ENCODE measurements at places on chromosomes 1 and 21. TPM values are rescaled to one million over a fixed set of nuclear protein-coding genes. Genes with fewer than 3 reads are reported as not detected.
A peak's percentile ranks its signal among the peaks of the same experiment; 100 is the strongest.

- no peak for DNase-seq
Measured at GRCh38 chr1:202765721-202766120, 42.5 kb downstream of the KDM5B start.

The LCE1A gene
- not detected for total RNA-seq

- DNase-seq = no peak
Measured at GRCh38 chr1:237640966-237641365, 249.8 kb downstream of the ZP4 start.

DNA sequence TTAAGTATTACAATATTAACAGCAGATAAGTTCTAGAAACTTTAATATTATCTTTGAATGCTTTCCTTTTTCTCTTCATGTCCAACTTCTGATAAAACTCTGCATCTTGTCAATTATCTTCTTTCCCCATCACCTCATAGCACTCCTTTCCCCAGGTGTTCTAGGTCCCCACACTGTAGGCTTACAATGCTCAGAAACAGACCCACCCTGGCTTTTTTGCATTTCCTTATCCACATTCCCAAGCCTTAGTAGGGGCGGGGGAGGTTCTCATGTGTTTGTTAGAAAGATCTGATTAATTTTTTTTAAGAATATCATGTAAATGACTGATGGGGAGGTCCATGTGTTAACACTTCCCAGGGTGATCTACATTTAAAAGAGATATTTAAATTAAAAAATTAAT is 63.9 kb downstream of the PLPPR4 start:
- DNase-seq = no peak

DNA sequence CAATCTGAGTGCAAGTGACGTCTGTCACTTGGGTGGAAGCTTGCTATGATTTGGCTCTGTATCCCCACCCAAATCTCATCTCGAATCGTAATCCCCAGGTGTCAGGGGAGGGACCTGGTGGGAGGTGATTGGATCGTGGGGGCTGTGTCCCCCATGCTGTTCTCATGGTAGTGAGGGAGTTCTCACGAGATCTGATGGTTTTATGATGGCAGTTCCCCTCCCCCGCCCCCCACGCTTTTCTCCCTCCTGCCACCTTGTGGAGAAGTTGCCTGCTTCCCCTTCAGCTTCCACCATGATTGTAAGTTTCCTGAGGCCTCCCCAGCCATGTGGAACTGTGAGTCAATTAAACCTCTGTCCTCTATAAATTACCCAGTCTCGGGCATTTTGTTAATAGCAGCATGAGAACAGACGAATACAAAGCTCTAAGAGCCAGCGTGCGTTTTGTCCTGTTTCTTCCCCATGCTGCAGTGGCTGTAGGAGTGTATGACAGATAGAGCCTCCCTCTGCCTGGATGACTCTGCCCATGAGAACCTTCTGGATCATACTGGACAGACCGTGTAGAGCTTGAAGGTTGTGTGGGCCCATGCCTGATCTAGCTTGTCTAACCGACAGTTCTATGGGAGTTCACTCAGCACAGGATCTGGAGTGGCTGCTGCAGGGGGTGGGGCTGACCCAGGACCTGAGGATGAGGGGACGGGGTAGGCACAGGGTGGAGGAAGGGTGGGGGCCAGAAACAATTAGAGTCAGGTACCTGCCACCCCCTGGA is 139.7 kb upstream of the ERRFI1 start:
- DNase-seq = peak; percentile 25

DNA sequence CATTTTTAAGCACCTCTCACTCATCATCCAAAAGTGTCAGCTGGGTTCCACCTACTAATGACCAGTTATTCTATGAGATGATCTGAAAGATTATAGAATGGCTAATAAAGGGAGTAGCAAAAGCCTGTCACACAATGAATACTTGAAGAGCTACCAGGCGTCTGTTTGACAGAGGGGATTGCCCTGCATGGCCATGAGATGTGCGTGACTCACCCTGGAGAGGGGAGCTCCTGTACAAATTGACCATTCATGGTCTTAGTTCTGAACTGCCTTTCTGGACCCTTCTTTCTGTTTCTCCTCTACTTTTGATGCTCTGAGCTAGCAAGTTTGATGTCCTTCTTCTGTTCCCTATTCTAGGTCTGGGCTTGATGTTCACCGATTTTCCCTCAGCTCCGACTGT is 85.2 kb upstream of the ABCD3 start:
- DNase-seq = no peak

The TAS1R1 gene
- total RNA-seq = not detected

DNA sequence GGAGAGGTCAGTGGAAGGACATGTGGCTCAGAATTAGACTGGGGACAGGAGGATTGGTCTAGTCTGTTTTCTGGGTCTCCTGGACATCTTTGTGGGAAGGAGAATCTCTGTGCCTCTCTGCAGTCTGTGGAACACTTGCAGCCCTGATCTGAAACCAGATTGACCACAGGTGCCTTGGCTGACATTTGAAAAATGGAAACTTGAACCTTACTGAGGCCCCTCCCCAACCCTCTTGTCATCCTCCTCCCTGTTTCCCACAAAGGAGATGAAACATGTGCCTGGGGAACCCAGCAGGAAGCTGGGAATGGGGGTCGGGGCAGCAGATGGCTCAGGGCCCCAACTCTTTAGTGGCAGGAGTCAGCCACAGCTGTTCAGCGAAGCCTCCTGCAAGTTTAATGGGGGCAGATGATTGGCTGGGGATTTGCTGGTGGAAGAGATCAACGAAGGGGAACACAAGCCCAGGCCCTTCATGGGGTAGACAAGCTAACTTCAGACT is 18.1 kb downstream of the VASH2 start:
- DNase-seq = no peak

The ASCL5 gene
- not detected for total RNA-seq

DNA sequence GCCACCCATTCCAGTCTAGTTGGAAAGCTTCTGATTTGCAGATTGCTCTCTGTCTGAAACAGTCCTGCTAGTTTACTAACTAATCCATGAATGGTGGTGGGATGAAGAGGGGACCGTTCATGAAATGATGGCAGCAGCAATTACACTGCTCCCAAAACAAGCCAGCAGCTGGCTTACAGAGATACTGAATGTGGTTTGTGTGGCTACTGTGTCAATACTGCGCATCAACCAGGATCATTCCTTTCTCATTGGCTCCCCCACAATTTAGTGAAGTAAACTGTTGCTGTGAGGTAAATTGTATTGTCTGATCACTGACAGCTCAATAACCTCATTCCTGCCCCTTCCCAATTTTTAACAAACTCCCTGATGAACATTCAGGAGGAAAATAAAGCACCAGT is 191.3 kb upstream of the LMO4 start:
- no peak for DNase-seq

The CLCA2 gene
- total RNA-seq = not detected

The B4GALT2 gene
- total RNA-seq = 59.3 TPM

DNA sequence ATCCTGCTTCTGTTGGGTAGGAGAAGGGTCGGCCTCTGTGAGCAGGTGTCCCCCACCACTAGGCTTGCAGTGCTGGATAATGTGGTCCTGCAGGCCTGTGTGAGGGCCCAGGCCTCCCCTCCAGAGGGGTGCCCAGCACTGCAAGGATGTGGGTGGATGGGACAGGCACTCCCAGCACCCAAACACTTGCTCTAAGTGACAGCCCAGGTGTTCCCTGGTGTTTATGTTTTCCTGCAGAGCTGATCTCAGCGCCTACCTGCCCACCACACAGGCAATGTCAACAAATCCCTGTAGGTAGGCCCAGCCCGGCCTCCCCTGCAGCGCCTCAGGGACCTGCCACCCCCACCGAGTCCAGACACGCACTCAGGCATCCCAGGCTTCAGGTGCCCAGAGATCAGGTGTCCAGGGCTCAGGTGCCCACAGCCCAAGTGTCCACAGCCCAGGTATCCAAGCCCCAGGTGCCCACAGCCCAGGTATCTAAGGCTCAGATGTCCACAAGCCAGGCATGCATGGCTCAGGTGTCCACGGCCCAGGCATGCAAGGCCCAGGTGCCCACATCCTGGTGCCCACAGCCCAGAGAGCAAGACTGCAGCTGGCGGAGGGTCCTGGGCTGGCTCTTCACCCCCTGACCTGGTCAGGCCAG is 59.2 kb downstream of the WNT9A start:
- no peak for DNase-seq

GRCh38 chr21:27505516-27505915 is 538.6 kb upstream of the ADAMTS5 start:
- DNase-seq = no peak

The VAV3 gene
- total RNA-seq = 19.5 TPM

DNA sequence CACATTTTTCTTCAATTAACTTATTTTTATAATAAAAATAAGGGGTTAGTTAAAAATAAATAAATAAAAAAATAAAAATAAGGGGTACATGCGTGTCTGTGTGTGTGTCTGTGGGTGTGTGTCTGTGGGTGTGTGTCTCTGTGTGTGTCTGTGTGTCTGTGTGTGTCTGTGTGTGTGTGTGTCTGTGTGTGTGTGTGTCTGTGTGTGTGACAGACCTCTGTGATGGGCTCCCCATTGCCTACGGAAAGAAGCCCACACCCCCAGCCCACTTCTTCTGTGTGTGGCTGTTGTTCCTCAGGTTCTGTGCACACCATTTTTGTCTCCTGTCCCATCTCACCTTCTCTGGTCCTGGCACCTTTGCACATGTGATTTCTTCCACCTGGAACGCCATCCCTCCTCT is 9.9 kb downstream of the PHLDA3 start:
- no peak for DNase-seq

DNA sequence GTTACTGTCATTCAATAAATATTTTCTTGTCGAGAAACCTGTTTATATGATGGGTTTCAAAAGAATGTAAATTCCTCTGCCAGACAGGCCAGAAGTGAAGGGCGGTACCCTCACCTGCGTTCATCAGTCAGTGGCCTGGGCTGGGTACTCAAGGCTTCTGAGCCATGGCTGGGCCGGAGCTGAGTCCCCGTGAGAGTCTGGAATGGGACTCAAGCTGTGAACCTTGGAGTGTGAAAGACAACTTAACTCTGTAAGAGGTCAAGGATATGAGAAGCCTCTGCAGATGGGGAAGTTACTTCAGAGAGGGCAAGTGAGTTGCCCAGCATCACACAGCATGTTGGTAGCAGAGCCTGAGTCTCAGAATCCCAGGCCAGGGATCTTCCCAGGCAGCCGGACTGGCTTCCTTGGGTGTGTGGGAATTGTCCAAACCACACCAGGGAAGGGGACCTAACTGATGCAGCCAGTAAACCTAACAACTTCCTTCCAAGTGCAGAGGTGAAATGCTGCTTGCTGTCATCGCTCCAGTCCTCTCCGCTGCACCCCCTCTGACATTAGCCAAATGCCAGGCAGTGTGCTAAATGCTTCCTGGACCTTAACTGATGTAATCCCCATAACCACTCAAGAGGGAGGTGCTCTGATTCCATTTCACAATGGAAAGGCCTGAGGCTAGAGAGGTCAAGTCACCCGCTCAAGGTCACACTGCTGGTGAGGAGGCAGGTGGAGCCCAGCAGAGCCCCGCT is 4.8 kb downstream of the DISP3 start:
- no peak for DNase-seq

GRCh38 chr1:21848524-21849174 is 36.6 kb downstream of the LDLRAD2 start:
- no peak for DNase-seq

DNA sequence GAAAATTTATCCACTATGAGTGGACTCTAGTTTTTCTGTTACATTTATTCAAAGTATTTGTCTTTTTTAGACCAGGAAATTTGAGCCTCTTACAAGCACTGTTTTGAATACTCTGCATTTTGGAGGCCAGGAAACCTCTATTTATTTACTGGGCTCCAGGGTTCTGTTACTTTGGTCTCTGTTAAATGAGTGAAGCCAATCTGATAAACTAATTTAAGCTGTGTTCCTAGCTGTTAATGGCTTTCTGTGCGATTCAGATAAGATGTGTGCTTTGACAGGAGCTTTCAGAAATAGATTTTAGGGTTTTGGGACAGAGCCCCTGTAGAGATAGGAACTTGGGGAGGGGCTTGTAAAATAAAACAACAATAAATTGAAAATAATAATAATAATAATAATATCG is 23.9 kb downstream of the ACKR1 start:
- DNase-seq = no peak

The ORC1 gene
- 3.1 TPM for total RNA-seq

The HTR6 gene
- 0.09 TPM for total RNA-seq

DNA sequence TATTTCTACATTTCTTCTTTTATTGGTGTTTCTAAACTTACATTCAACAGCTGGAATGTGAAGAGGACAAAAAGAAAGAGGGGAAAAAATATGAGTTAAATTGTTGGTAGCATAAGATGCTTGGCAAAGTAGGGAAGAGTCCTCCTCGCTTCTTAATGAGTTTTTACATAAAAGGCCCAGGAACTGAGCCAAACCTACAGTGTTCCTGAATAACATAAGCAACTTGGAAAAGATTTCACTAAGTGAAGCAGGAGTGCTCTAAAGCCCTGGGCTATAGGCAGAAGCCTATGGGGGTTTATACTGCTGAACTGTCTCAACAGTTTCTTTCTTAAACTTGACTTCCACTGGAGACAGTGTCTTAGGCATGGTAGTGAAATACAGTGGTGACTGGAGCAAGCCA is 115.0 kb upstream of the USP25 start:
- DNase-seq = no peak

- no peak for DNase-seq
Measured at GRCh38 chr21:33261635-33262034, 4.5 kb upstream of the IL10RB start.

DNA sequence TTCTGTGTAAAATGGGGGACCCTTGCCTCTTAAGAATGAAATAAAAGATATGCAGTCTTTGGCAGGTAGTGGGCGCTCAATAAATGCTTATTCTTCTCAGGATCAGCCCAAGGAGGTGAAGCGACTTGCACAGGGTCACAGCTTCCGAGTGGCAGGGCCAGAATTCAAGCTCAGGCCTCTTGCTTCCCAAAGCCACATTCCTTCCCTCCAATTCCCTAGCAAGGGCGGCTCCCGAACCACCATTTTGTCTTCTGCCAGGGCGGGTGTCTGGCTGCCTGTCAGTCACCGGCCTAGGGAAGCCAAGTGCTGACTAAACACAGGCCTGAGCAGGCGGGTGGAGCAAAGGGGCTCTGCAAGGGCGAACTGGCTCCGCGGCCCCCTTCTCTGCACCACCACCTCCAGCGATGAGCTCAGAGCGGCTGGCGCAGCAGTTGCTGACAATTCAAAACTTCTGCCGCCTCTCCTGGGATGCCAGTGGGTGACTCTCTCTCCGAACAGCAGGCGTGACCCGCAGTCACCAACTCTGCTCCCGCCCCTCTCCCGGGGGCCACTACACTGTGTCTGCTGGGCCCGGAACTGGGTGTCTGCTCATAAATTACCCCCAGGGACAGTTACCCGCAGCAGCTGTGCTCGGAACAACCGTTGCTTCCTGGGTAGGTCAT is 10.8 kb downstream of the GPR3 start:
- no peak for DNase-seq

DNA sequence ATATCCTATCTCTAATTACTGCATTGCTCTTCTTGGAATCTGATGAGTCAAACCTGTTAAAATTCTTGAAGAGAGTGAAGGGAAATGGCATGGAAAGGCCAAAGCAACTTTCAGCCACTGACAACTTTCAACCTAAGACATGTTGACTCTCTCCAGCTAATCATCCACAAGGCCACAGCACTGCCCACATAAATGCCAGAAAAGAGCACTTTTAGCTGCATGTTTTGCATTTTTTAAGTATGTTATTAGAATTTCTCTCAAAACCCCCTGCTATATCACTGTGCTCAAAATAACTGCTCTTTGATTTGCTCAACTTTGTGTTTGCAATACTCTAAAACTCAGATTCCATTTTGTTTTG is 352.5 kb downstream of the ADGRL2 start:
- DNase-seq = no peak

The GCSAML gene
- total RNA-seq = 0.36 TPM

- no peak for DNase-seq
Measured at GRCh38 chr1:109636201-109636952, 16.7 kb downstream of the AMPD2 start.
